ENCODE measurements at places on chromosomes 7 and 10.

- DNase-seq, result no peak
These were observed 809.1 kb downstream of the ANKRD7 start for GRCh38 chr7:119033641-119034040.

DNA sequence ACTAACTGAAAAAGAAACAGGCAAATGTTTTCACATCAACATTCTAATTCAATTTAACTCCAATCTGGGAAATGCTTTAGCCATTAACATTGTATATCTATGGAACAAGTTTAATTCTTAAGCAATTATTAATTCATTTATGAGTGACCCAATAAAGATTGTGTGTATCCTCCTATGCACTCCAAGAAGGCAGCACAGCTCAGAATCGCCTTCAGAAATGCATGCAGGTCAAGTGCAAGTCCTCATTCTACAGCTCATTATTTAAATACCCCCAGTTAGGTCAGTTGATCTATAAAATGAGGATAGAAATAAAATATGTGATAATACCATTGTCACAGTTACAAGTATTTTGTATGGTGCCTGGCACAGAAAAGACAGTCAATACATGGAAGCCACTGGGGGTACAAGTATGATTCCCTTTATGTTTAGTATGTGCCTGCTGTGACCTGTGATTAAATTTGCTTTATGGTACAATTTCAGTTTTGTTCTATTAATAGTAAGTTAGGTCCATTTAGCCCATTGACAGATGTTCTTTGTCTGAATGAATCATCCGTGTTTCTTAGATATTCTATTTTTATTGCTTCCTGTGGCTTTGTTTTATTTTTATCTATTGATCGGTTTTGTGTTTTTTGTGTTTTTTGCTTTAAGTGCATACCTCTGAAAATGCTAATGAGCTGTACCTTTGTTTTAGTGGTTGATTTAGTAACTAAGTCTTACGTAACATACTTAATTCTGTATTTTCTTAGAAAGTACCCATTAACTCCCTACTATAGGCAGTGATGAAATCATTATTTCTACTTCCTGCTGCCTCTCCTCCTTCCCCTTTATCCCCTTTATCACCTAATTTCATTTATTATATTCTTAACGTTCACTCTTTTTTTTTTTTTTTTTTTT lies 42.8 kb downstream of the CPXM2 start:
- DNase-seq, result no peak

DNA sequence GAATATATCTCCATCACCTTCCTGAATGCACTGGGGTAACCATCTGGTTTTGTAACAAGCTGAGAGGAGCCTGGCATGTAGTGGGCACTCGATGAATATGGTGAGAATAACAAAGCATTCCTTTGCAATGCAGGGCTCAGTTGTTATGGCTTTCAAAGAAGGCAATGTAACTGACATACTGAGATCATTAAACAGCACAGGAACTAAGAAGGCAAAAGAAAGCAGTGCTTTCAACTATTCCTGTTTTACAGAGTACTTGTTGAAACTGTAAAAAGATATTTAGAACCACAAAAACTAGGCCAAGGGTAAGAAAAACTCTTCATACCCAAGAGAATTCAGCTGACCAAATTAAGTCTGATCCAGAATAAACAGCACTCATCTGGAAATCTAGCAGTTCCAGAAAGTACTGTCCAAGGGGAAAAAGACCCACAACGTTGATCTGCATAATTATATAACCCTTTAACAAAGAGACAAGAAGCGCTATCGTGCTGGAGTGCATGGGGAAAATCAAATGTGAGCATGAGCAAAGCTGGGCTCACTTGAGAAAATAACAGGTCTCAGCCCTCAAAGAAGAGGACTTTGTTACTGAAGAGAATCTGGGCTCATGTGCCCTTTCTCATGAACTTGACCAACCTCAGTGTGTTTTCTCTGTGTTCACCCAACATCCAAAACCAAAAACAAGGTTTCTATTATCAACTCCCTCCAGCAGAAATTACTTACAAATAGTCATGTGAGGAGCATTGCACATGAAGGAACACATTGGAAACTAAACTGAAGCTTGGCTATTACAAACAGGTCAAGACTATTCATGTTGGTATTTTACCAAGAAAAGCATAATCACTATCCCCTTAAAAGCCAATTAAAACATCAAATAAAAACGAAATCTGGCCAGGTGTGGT lies 116.2 kb downstream of the AVL9 start:
- DNase-seq, result no peak

- no peak for DNase-seq
These were observed 44.6 kb downstream of the PHTF2 start for GRCh38 chr7:77843194-77843593.

GRCh38 chr7:117009705-117010361 lies 56.5 kb downstream of the ST7 start:
- no peak for DNase-seq

DNA sequence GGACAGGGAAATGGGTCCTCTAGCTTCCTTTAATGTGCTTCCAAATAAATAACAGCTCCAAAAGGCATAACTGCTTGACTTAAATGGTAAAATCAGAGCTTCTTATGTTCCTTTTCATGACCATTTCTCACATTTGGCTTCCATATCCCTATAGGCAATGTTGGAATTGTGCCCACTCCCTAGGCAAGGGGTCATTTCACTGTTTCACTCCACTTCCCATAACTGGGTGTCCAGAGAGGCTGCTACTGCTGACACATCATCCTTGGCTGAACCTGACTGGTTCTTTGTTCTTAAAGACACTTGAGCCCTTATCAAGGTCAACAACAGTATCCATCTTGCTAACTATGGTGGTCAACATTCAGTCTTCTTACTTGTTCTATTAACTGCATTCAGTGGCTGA lies 37.1 kb downstream of the PRTFDC1 start:
- no peak for DNase-seq

- no peak for DNase-seq
These were observed 252.3 kb upstream of the MKLN1 start for GRCh38 chr7:131075406-131075805.

DNA sequence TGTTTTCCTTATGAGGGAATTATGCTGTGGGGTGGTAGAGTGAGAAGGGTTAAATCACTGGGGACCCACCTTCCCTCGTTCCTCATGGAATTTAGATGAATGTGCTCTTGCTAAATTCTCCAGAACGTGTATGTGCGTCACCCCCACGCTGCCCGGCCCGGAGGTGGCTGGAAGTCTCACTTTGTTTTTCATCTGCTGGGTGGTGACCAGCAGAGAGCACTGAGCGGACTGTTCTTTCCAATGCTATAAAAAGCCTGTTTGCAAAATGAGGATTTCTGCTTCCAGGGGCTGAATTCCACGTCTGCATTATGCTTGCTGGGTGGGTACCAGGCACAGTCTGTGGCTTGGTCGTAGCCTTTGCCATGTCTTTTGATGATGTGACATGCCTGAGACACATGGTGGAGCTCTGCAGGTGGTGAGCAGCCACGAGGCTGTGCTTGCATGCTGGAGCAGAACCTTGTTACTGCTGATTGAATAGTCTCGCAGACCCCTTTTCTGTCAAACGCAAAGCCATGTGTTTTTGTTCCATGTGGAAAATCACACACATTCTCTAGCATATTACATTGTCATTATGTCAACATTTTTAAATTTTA lies 31.9 kb upstream of the INSYN2A start:
- no peak for DNase-seq

DNA sequence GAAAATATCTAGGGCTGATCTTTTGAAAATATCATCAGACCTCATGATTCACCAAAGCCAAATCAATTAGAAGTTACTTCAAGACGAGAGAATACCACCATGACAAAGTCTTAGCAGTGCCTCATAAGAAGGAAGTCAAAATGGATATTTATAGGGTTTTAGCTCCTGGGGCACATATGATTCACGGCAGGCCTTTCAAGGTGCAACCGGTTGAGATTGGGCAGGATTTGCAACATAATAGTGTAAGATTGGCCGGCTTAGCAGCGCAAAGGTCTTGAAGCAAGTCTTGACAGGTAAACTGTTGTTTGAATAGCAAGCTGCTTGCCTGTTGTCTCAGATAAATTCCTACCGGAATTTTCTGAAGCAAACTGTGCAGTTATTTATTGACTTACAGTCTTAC lies 17.5 kb downstream of the ADRB1 start:
- DNase-seq, result no peak

- DNase-seq, result no peak
These were observed 8.8 kb upstream of the OR6V1 start for GRCh38 chr7:143043391-143043790.

DNA sequence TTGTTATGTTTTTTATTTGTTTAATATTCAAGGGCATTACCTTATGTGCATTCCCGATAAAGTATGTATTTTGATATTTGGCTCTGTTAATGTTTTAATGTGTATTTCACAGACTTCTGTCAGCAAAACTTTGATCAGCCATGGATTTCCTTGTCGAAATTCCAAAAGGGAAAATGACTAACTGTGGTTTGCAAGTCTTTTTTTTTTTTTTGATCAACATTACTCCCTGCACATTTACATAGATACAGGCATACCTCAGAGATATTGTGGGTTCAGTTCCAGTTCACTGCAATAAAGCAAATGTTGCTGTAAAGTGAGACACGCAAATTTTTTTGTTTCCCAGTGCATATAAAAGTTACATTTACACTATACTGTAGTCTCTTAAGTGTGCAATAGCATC lies 351.9 kb downstream of the CXCL12 start:
- peak; percentile 65 for DNase-seq

DNA sequence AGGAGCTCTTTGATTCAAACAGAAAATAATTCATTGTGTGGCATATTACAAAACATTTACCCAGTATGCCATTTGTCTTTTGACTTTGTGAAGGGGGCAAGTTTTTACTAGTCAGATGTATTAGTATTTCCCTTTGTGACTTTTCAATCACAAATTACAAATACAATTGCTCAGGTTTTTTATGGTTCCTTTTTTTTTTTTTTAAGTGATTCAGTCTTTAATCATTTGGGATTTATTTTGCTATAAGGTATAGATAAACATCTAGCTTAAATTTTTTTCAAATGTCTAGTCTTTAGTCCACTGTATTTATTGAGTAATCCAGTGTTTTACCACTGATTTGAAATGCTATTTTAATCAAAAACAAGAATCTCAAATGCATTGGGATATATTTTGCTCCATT lies 75.9 kb downstream of the AOAH start:
- DNase-seq, result no peak

DNA sequence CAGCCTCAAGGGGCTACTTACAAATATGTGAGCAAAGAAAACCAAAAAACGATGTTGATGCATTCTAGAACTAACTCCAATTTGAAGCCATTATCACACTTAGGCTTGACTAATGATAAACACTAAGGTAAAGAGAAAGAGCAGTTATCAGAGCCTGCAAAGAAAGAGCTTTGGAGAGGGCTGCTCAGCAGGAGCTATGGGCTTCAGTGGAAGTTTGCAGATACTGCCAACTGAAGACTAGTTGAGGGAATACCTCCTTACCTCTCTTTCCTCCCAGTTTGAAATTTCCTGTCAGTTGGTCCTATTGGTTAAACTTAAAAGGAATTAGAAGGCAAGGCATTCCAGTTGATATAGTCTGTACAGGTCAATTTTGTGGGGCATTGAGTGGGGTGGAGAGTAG lies 498.1 kb upstream of the POT1 start:
- DNase-seq, result no peak

DNA sequence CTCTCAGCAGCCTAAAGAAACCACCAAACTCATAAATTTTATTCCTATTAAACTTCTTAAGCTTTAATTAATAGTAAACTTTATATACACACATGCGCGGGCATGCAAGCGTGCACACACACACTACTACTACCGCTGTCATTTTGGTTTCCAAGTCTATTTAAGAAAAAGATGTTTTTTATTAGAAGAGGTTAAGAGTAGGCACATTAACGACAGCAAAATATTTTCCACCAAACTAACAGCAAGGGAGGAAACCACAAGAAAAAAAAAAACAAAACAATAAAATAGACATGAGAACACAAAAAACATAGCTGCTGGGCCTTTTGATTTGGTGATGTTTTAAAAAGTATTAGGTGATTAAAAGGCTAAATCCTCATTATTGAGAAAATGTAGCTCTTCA lies 28.6 kb downstream of the RTKN2 start:
- no peak for DNase-seq

GRCh38 chr10:34530778-34531177 lies 284.3 kb downstream of the PARD3 start:
- DNase-seq, result no peak

DNA sequence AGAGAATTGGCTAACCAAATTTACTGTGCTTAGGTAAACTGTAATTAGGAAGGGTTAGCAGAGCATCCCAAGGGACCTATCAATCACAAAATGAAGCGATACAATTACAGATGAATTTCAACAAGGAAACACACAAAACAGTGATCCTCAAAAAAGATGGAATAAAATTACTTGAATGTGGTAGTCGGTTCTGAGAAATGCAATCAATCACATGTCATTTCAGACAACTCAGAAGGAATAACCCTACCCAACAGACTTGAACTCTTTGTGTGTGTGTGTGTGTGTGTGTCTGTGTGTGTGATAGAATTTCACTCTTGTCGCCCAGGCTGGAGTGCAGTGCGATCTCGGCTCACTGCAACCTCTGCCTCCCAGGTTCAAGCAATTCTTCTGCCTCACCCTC lies 43.5 kb downstream of the ST8SIA6 start:
- DNase-seq, result no peak

- no peak for DNase-seq
These were observed 31.9 kb downstream of the ADCY1 start for GRCh38 chr7:45606050-45606449.

DNA sequence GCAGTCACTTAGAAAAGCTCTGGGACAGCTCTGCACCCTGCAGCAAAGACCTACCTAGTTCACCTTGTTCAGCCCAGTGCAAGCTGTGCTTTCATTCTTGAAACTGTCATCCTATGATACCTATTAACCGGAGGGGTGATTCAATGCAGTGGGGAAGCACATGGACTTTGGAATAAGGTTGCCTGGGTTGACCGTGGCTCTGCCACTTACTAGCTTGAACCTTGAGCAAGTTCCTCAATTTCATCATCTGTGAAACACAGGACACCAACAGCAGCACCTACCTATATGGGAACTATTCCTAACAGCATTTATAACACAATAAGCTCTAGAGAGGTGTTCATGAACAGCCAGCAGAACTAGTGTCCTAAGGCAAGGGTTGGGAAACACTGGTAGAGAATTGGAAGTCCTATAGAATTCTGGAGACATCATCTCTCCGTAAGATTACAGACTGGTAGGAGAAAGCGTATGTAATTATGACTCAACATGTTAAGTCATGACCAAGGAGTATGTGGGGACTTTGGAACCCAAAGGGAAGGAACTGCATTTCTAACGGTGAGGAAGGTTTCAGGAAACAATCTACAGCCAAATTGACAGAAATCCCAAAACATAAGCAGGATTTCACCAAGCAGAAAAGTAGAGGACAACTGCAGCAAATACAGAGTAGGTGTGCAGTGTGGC lies 270.0 kb downstream of the USP6NL start:
- no peak for DNase-seq

GRCh38 chr7:67377939-67378862 lies 381.6 kb downstream of the TYW1 start:
- peak; percentile 44 for DNase-seq

DNA sequence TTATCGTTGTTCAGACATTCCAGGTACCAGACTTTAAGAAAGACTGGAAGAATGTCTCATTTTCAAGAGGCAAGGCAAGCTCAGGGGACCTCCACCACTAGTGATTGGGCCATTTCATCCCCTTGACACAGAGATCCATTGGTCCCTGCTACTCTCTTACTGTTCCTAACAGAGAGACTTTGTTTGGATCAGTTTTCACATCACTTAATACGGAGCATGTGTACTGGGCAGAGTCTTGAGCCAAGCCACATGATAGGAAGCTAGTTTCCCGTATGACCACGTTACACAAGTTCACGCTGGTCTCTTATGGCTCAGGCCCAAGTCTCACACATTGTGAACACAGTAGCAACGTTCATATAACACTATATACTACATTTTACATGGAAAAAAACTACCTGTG lies 269.9 kb downstream of the BAMBI start:
- DNase-seq, result no peak
